ENCODE measurements at places on chromosomes 6 and 20. TPM values are rescaled to one million over a fixed set of nuclear protein-coding genes. Genes with fewer than 3 reads are reported as not detected.

DNA sequence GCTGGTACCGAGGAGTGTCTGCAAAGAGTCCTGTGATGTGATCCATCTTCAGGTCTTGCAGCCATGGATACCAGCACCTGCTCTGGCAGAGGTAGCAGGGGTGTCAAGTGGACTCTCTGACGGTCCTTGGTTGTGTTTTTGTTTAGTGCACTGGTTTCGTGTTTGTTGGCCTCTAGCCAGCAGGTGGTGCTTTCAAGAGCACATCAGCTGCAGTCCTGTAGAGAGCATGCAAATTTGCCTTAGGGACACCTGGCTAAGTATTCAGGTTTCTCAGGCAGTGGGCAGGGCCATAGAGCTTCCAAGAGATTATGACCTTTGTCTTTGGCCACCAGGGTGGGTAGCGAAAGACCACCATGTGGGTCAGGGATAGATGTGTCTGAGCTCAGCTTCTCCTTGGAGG, 14.5 kb upstream of the RGS17 start:
- H3K27ac ChIP-seq, result no peak overlapping the region
- H3K4me3 ChIP-seq, result no peak overlapping the region
- no peaks in the 10 kb centered on the region for H3K36me3 ChIP-seq
- H3K4me1 ChIP-seq, result no peaks in the 10 kb centered on the region
- H3K27me3 ChIP-seq, result peaks cover 7% of the 10 kb centered on the region

- no peak overlapping the region for H3K4me3 ChIP-seq
- H3K27me3 ChIP-seq, result no peaks in the 10 kb centered on the region
- peak overlapping the region; percentile 85 for H3K27ac ChIP-seq
- peaks cover 13% of the 10 kb centered on the region for H3K36me3 ChIP-seq
- peaks cover 5% of the 10 kb centered on the region for H3K4me1 ChIP-seq
Observed at GRCh38 chr20:41094353-41095055, 42.8 kb upstream of the PLCG1 start.

GRCh38 chr20:4800676-4801449, 79.2 kb downstream of the PRND start:
- H3K36me3 ChIP-seq, result peaks cover 12% of the 10 kb centered on the region
- H3K4me1 ChIP-seq, result peaks cover 37% of the 10 kb centered on the region
- no peaks in the 10 kb centered on the region for H3K27me3 ChIP-seq
- DNase-seq, result no peak
- H3K27ac ChIP-seq, result no peak overlapping the region

DNA sequence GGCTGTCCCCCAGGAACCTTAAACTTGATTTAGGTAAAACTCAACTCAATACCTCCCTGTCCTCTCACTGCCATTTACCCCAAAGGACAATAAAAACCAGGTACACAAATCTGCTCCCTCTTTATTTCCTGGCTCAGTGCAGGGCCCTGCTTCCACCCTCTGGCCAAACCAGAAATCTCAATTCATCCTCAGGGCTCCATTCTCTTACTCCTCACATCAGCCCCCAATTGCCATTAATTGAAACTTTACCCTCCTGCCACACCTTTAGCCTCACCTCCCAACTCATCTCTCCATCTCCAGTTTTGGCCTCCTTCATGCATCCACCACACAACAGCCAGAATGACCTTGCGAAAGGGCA, 10.5 kb downstream of the ZBTB2 start:
- H3K27ac ChIP-seq, result peak overlapping the region; percentile 90
- DNase-seq, result no peak

DNA sequence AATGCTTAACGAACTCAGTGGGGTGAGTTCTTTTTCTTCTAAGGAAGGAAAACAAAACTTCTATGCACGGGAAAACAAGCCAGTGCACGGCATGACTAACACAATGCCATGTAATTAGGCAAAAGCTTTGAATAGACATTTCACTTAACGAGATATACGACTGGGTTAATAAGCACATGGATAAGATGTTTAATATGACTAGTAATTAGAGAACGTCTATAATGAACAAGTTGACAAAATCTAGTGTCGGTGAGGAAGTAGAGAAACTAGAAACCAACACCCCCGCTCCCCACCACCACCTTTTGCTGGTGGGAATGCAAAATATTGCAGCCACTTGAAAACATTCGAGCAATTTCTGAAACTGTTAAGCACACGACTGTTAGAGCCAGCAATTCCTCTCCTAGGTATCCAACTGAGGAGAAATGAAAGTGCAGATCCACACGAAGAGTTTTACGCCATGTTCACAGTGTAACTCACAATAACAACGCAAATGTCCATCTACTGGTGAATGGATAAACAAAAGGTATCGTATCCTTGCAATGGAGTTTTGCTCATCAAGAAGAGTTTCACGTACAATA, 644.9 kb upstream of the AGPAT4 start:
- no peak overlapping the region for H3K4me3 ChIP-seq
- H3K4me1 ChIP-seq, result no peaks in the 10 kb centered on the region
- no peaks in the 10 kb centered on the region for H3K36me3 ChIP-seq
- H3K27ac ChIP-seq, result no peak overlapping the region
- no peak for DNase-seq

DNA sequence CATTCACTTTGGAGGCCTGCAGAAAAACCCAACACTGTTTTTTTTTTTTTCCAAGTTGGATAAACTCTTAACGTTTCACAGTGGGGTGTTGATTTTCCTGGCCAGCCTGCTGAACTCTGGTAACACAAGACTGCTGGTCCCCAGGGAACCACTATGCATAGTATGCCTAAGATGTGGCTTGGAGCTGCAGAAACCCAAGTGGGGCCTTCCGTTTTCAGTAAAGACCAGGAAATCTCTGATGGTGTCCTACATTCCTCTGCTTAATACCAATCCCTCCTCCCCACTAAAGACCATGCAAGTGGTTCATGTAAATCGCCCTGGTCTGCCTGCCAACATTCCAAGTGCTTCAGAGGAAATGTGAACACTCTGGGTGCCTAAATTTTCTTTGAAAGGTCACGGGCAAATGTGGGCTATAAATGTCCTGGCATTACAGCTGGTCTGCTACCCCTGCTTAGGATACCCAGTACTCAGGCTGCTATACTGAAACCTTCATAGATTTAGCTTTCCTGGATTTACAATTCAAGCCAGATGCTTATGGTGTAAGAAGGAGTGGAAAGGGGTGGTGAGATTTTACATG, 615.4 kb downstream of the MAFB start:
- H3K27ac ChIP-seq, result no peak overlapping the region
- DNase-seq, result no peak
- H3K27me3 ChIP-seq, result no peaks in the 10 kb centered on the region

GRCh38 chr6:37209461-37210205, 39.7 kb downstream of the PIM1 start:
- peak overlapping the region; percentile 43 for H3K4me3 ChIP-seq
- no peaks in the 10 kb centered on the region for H3K36me3 ChIP-seq
- H3K27me3 ChIP-seq, result no peaks in the 10 kb centered on the region
- peak overlapping the region; percentile 27 for H3K27ac ChIP-seq
- H3K4me1 ChIP-seq, result peaks cover 58% of the 10 kb centered on the region
- peak; percentile 64 for DNase-seq

DNA sequence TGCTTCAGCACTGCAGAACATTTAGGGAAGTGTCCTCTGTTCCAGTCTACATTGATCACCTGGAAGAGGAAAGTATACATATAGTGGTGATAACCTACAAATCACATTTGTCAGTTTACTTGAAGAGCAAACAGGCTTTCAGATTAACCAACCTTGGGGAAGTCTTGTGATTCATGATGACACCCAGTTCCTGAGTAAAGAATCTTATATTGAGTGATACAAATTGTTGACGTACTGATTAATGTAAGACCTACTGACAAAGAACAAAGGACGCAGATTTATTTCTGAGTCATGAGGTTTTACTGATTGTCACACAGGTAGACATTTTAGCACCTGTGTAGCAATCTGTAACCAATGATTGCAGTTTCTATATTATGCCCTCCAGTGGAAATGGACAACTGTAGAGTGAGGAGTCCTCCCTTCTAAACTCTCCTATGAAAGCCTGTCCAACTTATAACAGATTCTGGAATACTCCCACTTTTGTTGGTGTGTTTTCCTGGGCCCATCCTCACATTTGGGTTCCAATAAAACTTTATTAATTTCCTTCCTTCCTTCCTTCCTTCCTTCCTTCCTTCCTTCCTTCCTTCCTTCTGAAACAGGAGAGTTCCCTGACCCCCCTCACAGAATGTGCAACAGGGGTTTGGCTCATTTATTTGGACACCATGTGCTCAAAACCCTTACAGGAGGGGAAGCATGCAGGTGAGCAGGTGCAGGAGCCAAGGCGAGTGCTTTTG, 113.5 kb downstream of the SLC35B3 start:
- H3K27me3 ChIP-seq, result no peaks in the 10 kb centered on the region
- no peak overlapping the region for H3K27ac ChIP-seq
- H3K4me3 ChIP-seq, result no peak overlapping the region
- H3K4me1 ChIP-seq, result no peaks in the 10 kb centered on the region

- peak overlapping the region; percentile 48 for H3K4me3 ChIP-seq
- peaks cover 16% of the 10 kb centered on the region for H3K36me3 ChIP-seq
- H3K27me3 ChIP-seq, result peaks cover 50% of the 10 kb centered on the region
- DNase-seq, result peak; percentile 28
- peaks cover 25% of the 10 kb centered on the region for H3K4me1 ChIP-seq
Observed at GRCh38 chr20:45611054-45611453, 18.5 kb upstream of the WFDC10A start.

- no peaks in the 10 kb centered on the region for H3K27me3 ChIP-seq
- no peaks in the 10 kb centered on the region for H3K4me1 ChIP-seq
- no peak overlapping the region for H3K4me3 ChIP-seq
- no peak overlapping the region for H3K27ac ChIP-seq
- DNase-seq, result no peak
Observed at GRCh38 chr20:23131766-23132165, 45.6 kb upstream of the CD93 start.

GRCh38 chr20:37518606-37519507, 2.2 kb upstream of the NNAT start:
- H3K27ac ChIP-seq, result no peak overlapping the region
- no peak for DNase-seq
- no peaks in the 10 kb centered on the region for H3K27me3 ChIP-seq
- H3K36me3 ChIP-seq, result no peaks in the 10 kb centered on the region
- no peak overlapping the region for H3K4me3 ChIP-seq

DNA sequence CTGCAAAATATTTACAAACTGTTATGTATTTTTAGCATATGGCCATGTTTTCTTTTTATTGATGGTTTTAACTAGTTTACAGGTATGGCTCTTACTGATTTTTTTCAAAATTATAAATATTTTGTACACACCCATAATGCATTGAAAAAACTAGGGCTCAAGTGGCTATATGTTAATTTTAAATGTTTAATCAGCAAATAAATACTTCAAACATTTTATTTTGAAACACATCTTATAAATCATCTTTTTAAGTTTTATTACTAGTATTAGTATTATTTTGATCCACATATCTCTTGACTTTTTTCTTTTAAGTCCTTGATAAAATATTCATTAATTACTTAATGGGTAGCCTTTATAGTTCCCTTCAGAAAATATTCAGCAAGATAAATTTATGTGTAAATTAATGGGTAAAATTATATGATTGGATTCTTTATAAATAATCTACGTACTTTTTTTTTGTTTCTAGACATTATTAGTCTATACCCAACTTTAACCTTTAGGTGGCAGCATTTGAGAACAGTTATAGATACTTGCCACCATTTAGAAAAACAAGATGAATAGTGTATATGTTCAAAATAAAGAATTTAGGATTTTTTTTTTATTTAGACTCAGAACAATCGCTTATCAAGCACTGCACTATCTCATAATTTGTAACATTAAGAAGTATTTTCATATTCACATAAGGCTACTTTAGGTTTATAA, 241.9 kb downstream of the ADGRB3 start:
- H3K27ac ChIP-seq, result no peak overlapping the region
- H3K36me3 ChIP-seq, result no peaks in the 10 kb centered on the region
- H3K27me3 ChIP-seq, result no peaks in the 10 kb centered on the region
- no peak for DNase-seq
- H3K4me3 ChIP-seq, result no peak overlapping the region

GRCh38 chr6:120871416-120872261, 462.6 kb downstream of the TBC1D32 start:
- DNase-seq, result no peak
- H3K27me3 ChIP-seq, result no peaks in the 10 kb centered on the region
- no peaks in the 10 kb centered on the region for H3K36me3 ChIP-seq
- no peak overlapping the region for H3K27ac ChIP-seq
- no peaks in the 10 kb centered on the region for H3K4me1 ChIP-seq

GRCh38 chr6:80254716-80255115, 148.2 kb downstream of the BCKDHB start:
- H3K36me3 ChIP-seq, result no peaks in the 10 kb centered on the region
- no peak overlapping the region for H3K4me3 ChIP-seq
- H3K4me1 ChIP-seq, result peaks cover 9% of the 10 kb centered on the region
- no peaks in the 10 kb centered on the region for H3K27me3 ChIP-seq
- no peak overlapping the region for H3K27ac ChIP-seq

DNA sequence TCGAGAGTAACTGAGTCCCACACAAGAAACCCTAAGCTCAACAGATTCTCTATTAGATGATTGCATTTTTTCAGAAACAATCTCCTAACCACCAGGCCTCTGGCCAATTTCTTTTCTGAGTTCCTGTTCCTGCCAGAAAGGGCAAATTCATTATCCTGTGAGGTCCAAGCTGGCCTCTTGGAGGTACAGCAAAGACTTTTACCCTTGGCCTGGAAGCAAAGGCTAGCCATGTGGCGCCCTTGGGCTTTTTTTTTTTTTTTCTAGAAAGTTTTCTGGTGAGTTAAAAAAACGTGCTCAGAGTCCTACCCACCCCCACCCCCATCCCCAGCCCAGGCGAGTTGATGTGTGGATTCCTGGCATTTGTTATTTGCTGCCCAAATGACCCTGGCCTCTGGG, 59.0 kb upstream of the EEF1A1 start:
- no peak for DNase-seq
- peaks cover 23% of the 10 kb centered on the region for H3K4me1 ChIP-seq
- H3K36me3 ChIP-seq, result peaks cover 10% of the 10 kb centered on the region
- peak overlapping the region; percentile 73 for H3K4me3 ChIP-seq

DNA sequence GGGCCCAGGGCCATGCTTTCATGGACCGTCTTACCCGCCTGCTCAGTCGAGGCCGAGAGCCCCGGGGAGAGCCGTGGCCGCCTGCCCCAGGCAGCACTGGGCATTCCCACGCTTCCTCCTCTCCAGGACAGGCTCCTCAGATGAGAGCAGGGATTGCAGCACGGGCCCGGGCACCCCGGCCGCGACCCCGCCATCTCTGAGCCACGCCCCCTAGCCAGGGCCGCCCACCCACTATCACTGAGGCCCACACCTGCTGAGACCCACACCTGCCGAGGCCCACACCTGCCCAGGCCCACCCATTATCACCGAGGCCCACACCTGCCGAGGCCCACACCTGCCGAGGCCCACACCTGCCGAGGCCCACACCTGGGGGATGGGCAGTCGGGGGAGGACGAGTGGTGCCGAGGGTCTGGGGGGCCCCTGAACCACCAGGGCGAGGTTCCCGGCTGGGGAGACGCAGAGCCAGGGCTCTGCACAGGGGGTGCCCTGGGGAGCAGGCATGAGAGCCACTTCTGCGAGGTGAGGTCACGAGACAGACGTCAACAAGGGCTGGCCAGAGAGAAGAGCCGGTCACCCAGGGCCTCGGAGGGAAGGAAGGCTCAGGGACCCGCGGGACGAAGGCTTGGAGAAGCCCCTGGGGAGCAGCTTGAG, 235.6 kb downstream of the ERMARD start:
- H3K27ac ChIP-seq, result no peak overlapping the region
- H3K4me1 ChIP-seq, result peaks cover 23% of the 10 kb centered on the region
- H3K36me3 ChIP-seq, result no peaks in the 10 kb centered on the region
- no peak overlapping the region for H3K4me3 ChIP-seq
- no peak for DNase-seq
- H3K27me3 ChIP-seq, result peaks cover 6% of the 10 kb centered on the region

EXOC2 gene
- 42.2 TPM for total RNA-seq

TNF gene
- total RNA-seq, result 30.7 TPM

FAM83D gene
- 10.5 TPM for total RNA-seq

RALGAPB gene
- total RNA-seq, result 39.5 TPM

TCF15 gene
- not detected for total RNA-seq
